ENCODE measurements at places on chromosomes 4 and X.

DNA sequence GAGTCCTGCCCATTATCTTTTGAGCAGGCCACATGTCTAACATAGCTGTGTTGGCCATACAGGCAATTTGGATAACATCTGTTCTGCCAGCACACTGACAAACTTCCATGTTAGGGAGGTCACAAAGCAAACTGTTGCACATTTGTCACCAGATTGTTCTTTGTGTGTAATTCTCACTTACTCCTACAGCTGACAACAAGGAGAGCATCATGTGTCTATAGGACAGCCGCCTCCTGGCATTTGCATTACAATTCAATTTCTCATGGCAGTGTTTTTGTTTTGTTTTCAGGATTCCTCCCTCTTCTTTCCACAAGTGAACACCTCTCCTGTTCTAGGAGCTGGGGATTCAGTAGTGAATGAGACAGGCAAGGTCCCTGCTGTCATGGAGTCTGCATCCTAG is 94.3 kb upstream of the LEF1 start:
- no peak for DNase-seq

DNA sequence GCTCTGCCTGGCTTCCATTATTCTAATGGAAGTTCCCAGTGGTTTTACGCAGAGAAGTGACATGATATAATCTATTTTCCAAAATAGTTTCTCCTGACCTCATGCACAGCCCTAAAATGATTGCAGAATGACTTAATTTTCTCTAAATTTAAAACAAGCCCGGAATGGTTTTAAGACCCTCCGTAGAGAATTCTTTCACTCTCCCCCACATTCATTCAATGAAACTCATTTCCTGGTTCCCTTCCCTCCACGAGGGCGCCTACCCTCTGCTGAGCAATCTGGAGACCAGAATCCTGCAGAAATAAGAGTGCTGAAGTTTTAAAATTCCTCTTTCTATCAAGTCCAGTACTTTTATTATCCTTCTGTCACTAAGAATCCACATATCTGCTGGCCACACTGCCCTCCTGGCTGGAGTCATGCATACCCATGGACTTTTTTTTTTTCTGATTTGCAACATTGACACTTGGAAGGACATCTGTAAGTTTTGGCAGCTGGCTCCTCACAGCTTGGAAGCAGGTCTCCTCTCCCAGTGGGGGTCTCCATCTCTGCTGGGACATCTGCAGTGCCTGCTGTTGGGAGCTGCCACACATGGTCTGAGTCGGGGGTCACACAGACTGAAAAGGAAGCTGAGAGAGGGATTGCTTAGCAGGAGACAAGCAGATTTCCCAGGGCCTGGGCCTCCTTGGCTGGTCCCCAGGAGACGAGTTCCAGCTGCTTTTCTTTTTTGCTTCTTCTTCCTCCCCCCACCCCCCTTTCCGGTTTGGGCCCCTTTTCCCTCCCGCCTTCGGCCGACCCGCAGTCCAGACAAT is 86.1 kb downstream of the SOWAHB start:
- DNase-seq: no peak

- DNase-seq: no peak
Observed at GRCh38 chrX:99909946-99910345, 500.1 kb downstream of the PCDH19 start.

DNA sequence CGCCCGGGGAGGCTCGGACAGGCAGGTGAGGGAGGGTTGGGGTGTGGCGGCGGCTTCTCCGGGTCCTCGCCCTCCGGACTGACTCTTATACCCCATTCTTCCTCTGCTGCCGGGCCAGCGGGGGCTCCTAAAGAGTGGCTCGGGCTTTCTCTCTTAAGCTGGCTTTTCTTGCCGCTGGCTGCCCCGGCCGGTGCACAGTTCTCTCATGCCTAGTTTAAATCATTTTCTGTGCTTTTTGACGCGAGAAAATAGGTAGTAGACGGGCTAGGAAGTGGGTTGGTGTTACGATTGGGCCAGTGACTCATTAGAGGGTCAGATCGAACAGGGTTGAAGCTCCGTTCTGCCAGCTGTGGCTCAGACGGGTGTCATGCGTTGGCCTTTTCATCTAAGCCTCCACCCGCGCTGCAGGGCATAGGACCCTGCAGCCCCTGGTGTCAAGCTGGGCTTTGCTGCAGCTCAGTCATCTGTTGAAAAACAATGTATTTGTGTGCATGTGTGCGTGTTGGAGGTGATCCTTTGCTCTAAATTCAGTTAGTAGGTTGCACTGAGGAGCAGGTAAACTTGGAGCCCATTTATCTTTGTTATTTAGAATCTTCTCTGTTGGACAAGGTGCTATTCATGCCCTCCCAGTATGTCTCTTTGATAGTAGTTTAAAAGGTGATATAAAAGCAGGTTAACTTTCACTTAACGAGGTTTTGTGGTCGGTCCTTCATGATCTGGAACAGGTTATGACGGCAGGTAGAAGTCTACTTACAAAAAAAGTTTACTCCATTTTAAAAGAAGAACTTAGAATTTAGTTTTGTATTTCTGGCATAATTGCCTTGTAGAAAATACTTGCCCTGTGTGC is 802 bp downstream of the BMP2K start:
- peak; percentile 29 for DNase-seq

- DNase-seq: peak; percentile 51
Observed at GRCh38 chr4:16289897-16290554, 63.8 kb upstream of the TAPT1 start.

- DNase-seq: no peak
Observed at GRCh38 chrX:151081016-151081415, 95.4 kb upstream of the GPR50 start.

GRCh38 chr4:137529432-137529831 is 2.9 kb downstream of the PCDH18 start:
- no peak for DNase-seq

DNA sequence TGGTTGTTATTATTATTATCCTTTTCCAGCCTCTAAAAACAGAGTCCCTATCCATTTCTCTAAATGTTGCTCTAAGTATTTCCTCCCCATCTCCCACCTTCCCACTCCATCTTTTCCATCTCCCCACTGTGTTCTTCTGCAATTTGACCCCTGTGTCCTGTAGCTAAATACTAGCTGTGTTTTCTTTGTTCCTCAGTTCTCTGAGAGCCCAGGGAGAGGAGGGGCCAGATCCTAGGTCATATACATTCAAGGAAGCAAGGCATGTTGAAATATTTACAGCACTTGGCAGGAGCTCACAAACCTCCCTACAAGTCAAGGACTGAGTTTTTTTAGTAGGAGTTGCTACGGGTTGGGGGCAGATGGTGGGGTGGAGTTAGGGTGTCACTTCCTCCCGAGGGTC is 10.5 kb downstream of the SLC16A2 start:
- no peak for DNase-seq

DNA sequence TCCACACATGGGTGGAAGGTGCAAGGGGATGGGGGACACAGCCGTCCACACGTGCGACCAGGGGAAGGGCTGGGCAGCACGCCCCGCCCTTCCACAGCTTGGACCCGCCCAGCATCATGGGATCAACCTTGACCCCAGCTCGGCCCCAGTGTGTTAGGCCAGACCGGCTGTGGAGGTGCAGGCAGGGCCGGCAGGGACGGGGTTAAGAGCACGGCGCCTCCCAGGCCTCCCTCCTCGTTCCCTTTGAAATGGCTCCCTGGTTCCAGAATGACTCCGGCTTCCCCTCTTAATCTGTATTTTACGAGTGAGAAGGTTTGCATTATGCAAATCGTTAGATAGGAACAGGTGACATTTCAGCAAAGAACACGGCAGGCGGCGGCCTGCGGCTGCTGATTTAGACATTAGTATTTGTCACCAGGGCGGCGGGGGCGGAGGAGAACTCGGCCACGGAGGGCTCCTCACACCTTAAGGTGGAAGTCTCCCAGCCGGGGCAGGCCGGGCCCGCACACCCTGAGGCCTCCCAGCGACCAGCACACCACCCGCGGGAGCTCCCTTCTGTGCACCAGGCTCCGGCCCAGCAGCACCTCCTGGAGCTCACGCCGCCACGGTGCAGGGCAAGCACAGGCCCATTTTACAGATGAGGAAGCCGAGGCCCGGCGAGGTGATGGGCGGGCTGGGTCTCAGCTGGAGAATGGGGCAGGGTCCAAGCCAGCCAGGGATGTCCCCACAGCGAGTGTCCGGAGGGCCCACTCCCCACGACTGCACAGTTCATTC is 116.1 kb downstream of the FAM53A start:
- no peak for DNase-seq

GRCh38 chr4:38415682-38416081 is 248.3 kb upstream of the KLF3 start:
- no peak for DNase-seq

DNA sequence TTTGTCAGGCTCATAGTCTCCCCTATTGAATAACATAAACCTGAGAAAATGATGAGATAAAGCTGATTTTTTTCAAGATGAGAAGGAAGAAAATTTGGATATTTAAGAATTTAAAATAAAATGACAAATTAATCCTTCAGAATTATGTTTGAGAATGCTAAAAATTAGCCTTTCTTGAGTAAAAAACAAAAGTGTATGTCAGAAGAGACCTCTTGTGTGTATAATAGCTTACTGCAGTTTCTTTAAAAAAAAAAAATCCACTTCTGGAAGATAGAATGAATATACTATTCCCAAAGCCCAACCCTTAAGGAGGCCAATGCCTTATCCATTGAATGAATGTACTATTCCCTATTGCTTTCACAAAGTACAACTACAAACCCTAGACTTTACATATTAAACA is 281.8 kb downstream of the RAPGEF2 start:
- DNase-seq: no peak

DNA sequence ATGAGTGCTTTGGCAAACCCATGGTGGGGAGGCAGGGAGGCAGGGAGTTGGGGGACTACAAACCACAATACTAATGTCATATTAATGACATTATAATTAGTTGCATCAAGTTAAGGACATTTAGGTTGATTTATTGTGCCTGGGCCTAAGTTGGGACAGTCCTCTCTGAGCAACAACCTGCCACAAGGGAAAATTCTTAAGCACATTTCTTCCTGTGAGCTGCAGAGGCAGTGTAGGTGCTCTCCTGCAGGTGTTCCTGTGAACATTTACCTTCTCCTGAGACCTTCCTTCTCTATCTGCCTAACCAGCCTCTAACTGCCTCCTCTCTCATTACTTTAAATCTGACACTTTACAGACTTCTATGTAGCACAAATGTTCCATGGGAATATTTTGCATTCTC is 1830.0 kb upstream of the AGA start:
- no peak for DNase-seq

- no peak for DNase-seq
Observed at GRCh38 chr4:139368998-139369397, 66.7 kb upstream of the NDUFC1 start.

DNA sequence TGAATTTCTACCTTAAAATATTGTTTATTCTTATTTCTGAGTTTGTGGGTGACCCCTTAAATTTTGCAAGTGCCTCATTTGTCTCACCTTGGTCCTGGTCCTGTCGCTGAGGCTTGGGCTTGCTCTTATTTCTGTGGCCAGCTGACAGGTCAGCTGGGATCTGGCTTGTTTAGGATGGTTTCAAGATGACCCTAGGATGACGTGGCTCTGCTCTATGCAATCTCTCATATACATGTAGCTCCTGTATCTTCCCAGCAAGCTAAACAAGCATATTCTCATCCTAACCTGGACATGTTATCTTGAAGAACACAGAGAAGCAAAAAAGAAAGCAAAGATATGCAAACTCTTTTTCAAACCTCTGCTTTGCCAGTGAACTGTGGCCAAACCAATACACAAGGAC is 158.4 kb downstream of the BANK1 start:
- DNase-seq: no peak

DNA sequence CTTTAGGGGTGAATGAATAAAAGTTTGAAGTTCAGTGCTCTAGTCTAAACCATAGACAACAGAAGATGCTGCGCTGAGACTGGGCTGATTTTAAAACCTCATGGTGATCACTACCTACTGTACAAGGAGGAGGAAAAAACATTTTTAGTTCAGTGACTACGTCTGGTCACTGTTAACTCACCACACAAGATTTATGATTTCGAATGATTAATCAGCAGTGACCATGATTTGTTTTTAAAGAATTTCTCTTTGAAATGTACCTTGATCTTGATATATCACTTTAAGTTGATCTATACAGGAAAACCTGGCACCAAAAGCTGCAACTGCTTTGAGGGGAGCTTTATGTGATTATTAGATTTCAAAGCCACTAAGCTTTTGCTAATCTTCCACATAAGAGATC is 286.3 kb downstream of the PDGFC start:
- no peak for DNase-seq

DNA sequence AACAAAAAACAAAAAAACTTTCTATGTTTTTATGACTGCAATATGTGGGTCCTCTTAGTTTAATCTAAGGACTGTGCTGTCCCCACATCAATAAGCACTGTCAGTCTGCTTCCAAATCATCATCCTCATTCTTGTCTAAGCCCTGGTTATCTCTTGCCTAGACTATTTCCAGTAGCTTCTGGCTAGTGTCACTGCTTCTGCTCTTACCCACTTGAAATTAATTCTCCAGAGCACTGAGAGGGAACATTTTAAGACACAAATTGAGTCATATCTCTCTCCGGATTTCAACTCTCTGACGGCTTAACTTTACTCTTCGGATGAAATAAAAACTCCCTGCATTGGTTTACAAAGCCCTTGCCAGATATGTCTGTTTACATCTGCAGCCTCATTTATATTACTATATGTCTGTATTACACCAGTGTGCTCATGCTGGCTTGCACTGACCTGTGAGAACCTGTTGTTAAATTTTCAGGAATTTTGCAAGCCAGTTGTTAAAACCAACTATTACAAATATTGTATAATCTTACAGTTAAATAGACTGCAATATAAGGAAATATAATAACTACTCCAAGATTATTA is 345.9 kb downstream of the ADGRL3 start:
- DNase-seq: no peak

- DNase-seq: no peak
Observed at GRCh38 chrX:46673620-46674359, 85.1 kb downstream of the SLC9A7 start.

DNA sequence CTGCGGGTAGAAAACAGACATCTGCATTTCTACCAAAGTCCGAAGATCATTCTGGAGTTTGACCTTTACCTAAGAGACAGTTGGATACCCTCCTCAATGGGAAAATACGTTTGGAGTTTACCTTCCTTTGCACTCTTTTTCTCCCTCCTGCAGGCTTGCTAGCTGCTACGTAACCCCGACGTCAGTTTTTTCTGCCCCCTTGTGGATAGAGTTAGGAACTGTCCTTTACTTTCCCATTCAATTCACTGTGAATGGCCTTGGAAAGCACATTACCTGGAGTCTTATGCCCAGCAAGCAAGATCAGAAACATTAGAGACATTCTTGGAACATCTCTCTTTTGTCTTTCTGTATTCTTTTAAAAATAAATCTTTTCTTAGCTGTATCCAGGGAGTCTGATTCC is 250.7 kb downstream of the NAP1L3 start:
- DNase-seq: no peak

GRCh38 chrX:40832723-40833122 is 97.4 kb upstream of the MED14 start:
- DNase-seq: no peak

- DNase-seq: no peak
Observed at GRCh38 chrX:8374041-8374825, 90.4 kb upstream of the VCX3B start.

GRCh38 chr4:70515367-70516250 is 2.8 kb upstream of the AMTN start:
- DNase-seq: no peak

- peak; percentile 98 for DNase-seq
Observed at GRCh38 chr4:82373816-82374625, at the start of gene HNRNPD. HNRNPD (minus strand) TSS chr4:82373991; CDS start chr4:82373678, 313 bp downstream.
